ENCODE measurements at places on chromosomes 1 and 21. TPM values are rescaled to one million over a fixed set of nuclear protein-coding genes. Genes with fewer than 3 reads are reported as not detected.

GRCh38 chr1:64631346-64632034 is 113.4 kb upstream of the RAVER2 start:
- no peak overlapping the region for H3K27ac ChIP-seq
- DNase-seq, result no peak
- H3K4me1 ChIP-seq, result no peaks in the 10 kb centered on the region
- H3K4me3 ChIP-seq, result no peak overlapping the region
- 0 out of 2 replicates have a peak, but pooled peaks cover 1% of the 10 kb centered on the region for H3K36me3 ChIP-seq

DNA sequence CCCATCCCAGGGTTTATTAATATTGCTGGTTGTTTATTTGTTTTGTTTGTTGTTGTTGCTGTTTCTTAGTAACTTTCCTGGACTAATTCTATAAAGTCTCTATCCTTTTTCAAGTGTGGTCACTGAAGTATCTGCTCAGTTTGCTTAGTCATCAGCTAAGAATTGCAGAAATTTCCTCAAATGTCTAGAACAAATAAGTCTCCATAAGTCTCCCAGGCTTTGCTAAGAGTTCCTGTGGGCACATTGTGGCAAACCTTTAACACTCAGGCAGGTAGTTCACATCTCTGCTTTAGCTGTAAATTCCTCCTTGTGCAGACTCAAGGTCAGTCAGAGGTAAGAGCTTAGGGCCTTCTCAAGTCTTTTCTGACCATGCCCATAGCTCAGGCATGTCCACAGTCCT is 38.9 kb upstream of the C1orf185 start:
- H3K36me3 ChIP-seq, result no peaks in the 10 kb centered on the region
- H3K27ac ChIP-seq, result no peak overlapping the region
- H3K27me3 ChIP-seq, result peaks cover 2% of the 10 kb centered on the region
- H3K4me3 ChIP-seq, result no peak overlapping the region
- peak; percentile 81 for DNase-seq

- H3K36me3 ChIP-seq, result peaks cover 1% of the 10 kb centered on the region
- H3K27ac ChIP-seq, result no peak overlapping the region
- DNase-seq, result no peak
- H3K4me3 ChIP-seq, result no peak overlapping the region
Measured at GRCh38 chr1:39954324-39954869, 548 bp upstream of the MFSD2A start.

GRCh38 chr1:235999259-235999925 is 65.5 kb downstream of the NID1 start:
- H3K36me3 ChIP-seq, result peaks cover 25% of the 10 kb centered on the region
- no peaks in the 10 kb centered on the region for H3K27me3 ChIP-seq
- peak; percentile 99 for DNase-seq
- peak overlapping the region; percentile 90 for H3K27ac ChIP-seq
- H3K4me1 ChIP-seq, result peaks cover 15% of the 10 kb centered on the region

DNA sequence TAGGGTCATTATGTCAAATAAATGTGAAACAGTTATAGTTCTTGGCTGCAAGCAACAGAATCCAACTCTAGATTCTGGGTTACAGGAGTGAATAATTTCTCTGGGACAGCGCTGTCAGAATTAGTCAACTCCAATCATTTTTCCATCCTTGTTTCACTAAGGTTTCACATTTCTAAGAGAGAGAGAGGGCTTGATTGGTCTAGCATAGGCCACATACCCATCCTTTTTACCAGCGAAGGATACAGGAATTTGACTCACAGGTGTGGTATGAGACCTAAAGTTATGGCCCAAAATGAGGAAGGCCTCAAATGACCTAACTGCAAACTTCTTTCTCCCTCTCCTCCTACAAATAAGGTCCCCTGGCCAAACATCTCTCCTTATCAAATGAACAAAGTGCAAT is 25.5 kb upstream of the RGS8 start:
- no peak overlapping the region for H3K4me3 ChIP-seq
- H3K4me1 ChIP-seq, result no peaks in the 10 kb centered on the region
- DNase-seq, result no peak
- H3K27me3 ChIP-seq, result peaks cover 2% of the 10 kb centered on the region
- no peak overlapping the region for H3K27ac ChIP-seq

GRCh38 chr1:22619252-22619651 is 17.2 kb upstream of the C1QA start:
- no peak overlapping the region for H3K27ac ChIP-seq
- peaks cover 59% of the 10 kb centered on the region for H3K27me3 ChIP-seq
- H3K4me1 ChIP-seq, result no peaks in the 10 kb centered on the region
- no peak for DNase-seq
- no peak overlapping the region for H3K4me3 ChIP-seq
- H3K36me3 ChIP-seq, result no peaks in the 10 kb centered on the region

DNA sequence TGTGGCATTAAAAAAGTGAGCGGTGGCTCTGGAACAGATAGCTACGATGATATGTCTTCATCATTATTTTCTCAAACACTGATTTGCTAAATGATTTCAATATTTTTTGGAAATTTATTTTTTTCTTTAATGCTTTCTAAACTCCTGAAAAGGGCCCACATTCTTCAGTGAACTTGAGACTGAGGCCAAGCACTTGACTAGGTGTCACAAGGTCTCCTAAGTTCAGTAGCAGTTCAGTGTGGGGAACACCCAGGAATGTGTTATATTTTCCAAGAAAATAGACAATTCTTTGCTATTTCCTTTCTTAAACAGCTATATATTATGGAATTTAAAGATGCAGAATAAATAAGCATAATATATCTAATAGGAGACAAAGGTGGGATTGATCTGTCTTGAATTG is 850.9 kb downstream of the USP25 start:
- no peaks in the 10 kb centered on the region for H3K36me3 ChIP-seq
- no peaks in the 10 kb centered on the region for H3K4me1 ChIP-seq
- no peak overlapping the region for H3K27ac ChIP-seq
- no peaks in the 10 kb centered on the region for H3K27me3 ChIP-seq
- DNase-seq, result no peak
- no peak overlapping the region for H3K4me3 ChIP-seq

DNA sequence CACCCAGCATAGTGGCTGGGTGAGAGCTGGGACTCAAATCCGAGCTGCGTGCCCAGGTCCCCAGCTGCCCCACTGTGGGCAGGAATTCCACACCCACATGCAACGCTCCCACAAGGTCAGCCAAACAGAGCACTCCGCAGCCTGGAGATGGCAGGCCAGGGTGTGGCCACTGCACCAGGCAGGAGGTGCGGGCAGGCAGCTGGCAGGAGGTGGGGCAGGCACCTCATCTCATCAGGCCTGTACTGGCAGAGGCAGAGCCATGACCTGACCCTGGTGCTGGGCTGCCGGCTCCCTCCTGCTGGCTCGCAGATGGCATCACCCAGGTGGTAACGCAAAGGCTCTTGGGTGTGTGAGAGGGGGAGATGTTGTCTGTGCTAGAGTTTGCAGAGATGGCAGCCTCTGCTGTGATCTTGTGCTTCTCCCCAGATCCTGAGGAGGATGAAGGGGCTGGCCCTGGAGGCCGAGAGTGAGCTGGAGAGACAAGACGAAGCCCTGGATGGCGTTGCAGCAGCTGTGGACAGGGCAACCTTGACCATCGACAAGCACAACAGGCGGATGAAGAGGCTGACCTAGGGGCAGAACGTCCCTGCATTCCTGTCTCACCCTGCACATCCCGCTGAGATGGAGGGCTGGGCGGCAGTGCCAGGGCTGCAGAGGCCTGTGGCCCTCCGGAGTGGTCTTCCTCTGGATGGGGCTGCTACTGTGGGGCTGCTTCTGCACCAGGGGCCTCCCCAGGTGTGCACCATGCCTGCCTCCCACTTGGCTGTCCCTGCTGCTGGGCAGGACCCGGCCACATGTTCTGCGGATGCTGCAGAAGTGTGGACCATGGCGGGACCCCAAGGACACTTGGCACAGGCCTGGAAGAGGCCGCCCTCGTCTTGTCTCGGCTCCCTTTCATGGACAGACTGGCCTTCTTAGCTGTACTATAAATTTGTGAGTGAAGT is 35.1 kb upstream of the PRSS38 start:
- no peak for DNase-seq
- H3K27me3 ChIP-seq, result no peaks in the 10 kb centered on the region
- H3K4me1 ChIP-seq, result peaks cover 14% of the 10 kb centered on the region
- no peak overlapping the region for H3K4me3 ChIP-seq
- peaks cover 12% of the 10 kb centered on the region for H3K36me3 ChIP-seq

DNA sequence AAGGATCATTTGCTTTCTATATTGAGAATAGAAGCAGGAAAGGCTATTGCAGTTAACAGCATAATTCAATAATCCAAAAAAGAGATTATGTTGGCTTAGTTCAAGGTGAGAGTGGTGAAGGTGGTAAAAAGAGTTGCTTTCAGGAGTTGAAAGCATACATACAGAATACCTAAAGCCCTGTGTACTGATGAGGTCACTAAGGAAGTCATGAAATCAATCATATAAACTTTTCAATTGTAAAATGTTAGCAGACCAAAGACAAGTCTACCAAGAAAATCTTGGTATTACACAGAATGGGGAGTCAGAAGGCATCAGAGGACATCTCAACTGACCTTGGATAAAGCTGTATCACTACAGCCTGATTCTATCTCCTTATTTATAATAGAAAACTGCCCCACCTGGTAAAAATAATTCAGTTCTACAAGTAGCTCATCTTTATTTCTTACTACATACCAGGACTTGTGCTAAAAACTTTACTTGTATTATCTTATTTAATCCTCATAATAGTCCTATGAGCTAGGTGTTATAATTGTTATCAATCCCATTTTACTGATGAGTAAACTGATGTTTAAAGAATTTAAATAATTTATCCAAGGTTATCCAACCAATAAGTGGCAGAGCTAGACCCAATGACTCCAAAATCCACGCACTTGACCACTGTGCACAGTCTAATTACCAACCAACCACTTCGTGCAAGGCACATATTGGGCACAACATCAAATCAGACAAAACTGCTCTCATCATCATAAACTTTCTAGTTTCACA is 40.9 kb downstream of the TUT4 start:
- no peak overlapping the region for H3K27ac ChIP-seq
- H3K4me3 ChIP-seq, result no peak overlapping the region
- no peaks in the 10 kb centered on the region for H3K4me1 ChIP-seq

DNA sequence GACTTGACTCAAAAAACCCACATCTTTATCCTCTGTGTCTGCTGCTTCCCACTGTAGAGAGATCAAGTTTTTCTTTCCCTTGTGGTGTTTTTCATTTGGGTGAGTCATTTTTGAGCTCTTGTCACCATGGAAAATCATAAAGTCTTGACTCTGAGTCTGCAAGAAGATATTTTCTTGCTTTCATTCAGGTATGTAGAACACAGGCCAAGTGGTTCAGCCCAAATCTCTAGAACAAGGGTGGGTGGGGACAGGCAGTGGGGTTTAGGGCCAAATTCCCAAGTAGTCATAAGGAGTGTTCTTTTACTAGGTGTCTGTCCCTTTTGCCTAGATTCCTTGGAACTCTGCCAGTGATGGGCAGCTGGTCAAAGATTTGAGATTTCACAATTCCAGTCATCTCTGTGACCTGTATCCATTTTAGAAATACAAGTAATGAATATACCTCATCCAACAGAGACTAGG is 21.5 kb upstream of the ARHGAP29 start:
- H3K27me3 ChIP-seq, result no peaks in the 10 kb centered on the region
- peaks cover 5% of the 10 kb centered on the region for H3K4me1 ChIP-seq
- H3K36me3 ChIP-seq, result no peaks in the 10 kb centered on the region
- no peak overlapping the region for H3K4me3 ChIP-seq

DNA sequence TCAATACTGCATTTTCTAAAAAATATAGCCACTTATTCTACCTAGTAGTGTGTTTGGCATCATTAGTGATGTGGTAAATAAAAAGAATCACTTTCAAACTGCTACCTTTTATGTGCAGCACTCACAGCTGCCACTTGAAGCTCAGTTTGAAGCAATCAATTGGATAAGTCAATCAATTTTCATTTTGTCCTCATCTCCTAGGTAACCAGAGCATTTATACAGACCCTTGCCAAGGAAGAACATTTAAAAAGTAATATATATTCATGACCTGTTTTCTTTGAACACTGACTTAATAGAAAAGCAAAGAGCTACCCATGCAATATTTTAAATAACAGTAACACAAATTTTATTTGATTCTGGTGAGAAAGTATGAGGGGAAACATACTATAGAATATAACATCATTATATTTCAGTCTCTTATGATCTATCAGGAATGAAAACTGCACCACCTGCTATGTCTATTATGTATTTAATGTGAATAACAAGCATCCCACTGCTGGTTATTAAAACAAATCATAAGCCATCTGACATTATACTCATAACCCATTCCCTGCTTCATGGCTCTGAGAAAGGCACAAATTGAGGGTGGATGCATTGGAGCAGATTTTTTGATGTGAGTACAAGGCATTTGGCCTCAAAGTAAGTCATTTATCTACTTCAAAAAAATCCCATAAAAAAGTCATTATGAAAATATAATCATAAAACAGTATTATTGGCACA is 168.4 kb upstream of the C21orf91 start:
- H3K36me3 ChIP-seq, result no peaks in the 10 kb centered on the region
- no peak for DNase-seq
- no peak overlapping the region for H3K4me3 ChIP-seq

GRCh38 chr1:112698366-112699310 is 8.3 kb downstream of the RHOC start:
- no peak overlapping the region for H3K4me3 ChIP-seq
- H3K27ac ChIP-seq, result no peak overlapping the region
- DNase-seq, result no peak

Gene LCA5L
- total RNA-seq, result 0.28 TPM

DNA sequence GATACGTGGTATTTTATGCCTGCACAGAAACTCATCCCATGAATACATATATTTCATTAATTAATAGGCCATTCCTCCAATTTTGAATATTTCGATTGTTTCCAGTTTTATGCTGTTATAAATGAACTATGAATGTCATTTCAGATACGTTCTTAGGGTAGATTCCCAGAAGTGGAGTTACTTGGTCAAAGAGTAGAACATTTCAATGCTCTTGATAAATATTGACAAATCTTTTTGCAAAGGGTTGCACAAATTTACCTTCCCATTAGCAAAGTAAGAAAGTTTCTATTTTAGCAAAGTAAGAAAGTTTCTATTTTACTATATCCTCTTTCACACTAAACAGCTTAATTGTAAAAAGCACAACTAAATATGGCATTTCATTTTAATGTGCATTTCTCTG is 48.9 kb downstream of the KCNT2 start:
- H3K4me1 ChIP-seq, result no peaks in the 10 kb centered on the region
- H3K27ac ChIP-seq, result no peak overlapping the region
- no peak overlapping the region for H3K4me3 ChIP-seq
- no peak for DNase-seq
- no peaks in the 10 kb centered on the region for H3K27me3 ChIP-seq
- H3K36me3 ChIP-seq, result no peaks in the 10 kb centered on the region

Gene B3GALT5
- total RNA-seq, result 0.18 TPM

Gene ABCA4
- total RNA-seq, result under 0.01 TPM

GRCh38 chr1:241762713-241763339 is 85.2 kb upstream of the EXO1 start:
- H3K27me3 ChIP-seq, result peaks cover 2% of the 10 kb centered on the region
- H3K36me3 ChIP-seq, result no peaks in the 10 kb centered on the region
- no peak for DNase-seq
- no peaks in the 10 kb centered on the region for H3K4me1 ChIP-seq
- no peak overlapping the region for H3K4me3 ChIP-seq
- no peak overlapping the region for H3K27ac ChIP-seq

Gene SEC16B
- total RNA-seq, result 4.3 TPM

Data from IMR-90 (cell line).